ENCODE measurements at places on chromosomes 3 and 15.
A peak's percentile ranks its signal among the peaks of the same experiment; 100 is the strongest.

DNA sequence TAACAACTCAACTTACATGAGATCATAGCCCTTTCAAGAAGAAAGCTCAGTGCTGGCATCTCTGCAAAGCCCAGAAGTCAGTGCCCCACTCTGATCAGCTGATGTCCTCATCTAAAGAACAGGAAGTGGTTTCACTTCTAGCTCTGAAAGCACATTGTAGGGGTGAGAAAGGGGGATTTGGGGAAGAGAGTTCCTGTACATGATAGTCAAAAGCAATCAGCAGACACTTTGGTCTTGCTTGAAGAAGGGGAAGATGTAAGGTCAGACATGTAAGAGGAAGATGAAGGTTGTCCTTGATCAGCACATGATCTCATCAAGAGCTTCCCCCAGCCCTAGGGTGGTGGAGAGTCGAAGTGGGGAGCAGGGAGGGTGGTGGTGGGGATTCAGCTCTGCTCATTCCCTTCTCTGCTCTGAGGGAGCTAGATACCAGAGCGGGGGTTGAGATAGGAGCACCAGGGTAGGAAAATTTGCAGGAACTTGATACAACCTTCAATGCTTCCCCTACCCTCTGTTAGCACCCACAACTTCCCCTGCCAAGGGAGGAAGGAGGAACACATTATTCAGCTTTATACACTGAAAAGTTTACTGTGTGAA is 76.4 kb upstream of the ETV5 start:
- peak; percentile 19 for DNase-seq

DNA sequence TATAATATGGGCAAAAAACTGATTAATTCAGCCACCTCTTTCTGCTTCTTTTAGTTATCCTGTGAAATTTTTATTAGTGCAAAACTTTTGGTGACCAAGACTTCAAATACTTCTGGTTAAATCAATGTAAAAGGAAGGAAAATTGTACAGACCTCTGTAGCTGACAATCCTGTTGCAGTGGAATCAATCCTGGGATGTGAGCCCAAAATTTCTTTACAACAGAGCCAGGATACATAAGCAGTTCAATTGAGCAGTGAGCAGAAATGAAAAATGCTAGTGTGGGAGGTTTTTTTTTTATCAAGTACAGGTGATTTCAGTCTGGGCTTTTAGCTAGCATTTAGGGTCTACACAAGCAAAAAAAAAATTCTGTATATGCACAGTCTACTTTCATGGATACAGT is 398.0 kb downstream of the OTOL1 start:
- DNase-seq = no peak

GRCh38 chr3:8766148-8766547 is 3.3 kb downstream of the OXTR start:
- DNase-seq = no peak

- no peak for DNase-seq
These were observed 124.7 kb upstream of the NANOGP8 start for GRCh38 chr15:35209838-35210237.

DNA sequence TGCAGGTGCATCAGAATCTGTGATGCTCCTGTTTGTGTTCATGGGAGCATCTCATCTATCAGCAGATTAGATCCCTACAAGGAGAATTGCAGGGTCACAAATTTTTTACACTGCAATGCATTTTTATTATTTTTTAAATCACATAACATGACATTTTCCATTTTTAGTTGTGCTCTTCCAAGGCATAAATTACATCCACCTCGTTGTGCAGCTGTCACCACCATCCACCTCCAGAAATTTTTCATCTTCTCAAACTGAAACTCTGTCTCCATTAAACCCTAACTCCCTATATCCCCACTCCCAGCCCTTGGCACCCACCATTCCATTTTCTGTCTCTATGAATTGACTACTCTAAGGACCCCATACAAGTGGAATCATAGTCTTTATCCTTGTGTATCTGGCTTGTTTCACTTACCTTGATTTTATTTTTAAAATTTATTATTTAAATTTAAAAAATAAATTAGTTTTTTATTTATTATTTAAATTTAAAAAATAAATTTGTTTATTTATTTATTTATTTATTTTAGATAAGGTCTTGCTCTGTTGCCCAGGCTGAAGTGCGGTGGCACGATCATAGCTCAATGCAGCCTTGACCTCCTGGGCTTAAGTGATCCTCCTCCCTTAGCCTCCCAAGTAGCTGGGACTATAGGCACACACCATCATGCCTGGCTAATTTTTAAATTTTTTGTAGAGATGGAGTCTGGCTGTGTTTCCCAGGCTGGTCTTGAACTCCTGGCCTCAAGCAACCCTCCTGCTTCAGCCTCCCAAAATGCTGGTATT is 47.7 kb downstream of the FBLN2 start:
- no peak for DNase-seq

- no peak for DNase-seq
These were observed 19.9 kb upstream of the SCN10A start for GRCh38 chr3:38835939-38836338.

GRCh38 chr3:45491344-45491743 is 103.0 kb downstream of the LARS2 start:
- no peak for DNase-seq

DNA sequence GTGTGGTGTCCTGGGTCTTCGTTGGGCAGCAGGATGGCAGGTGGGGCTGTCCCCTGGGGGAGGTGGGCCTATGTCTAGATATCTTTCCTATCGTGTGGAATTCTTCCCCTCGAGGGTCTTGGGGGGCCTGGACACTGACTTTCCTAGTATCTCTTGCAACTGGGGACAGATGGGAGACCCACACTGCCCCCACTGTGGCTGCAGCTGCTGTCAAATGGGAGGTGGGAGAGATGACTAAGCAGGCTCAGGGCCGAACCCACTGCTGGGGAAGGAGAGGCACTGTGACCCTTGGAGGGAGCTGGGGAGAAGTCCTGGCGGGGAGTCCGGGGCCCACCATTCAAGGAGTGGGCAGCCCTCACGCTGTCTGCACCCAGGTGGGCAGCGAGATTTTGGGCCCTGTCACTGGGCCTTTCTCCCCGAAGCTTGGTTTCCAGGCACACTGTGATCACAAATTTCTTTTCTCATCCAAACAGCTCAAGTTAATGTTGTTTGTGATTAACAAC is 2.9 kb upstream of the FBLN2 start:
- DNase-seq = no peak
